ENCODE measurements at places on chromosomes 16 and 17.
A peak's percentile ranks its signal among the peaks of the same experiment; 100 is the strongest.

- DNase-seq, result no peak
Observed at GRCh38 chr16:25996052-25996451, 304.3 kb downstream of the HS3ST4 start.

- DNase-seq, result peak; percentile 88
Observed at GRCh38 chr17:44279666-44280391, 11.9 kb upstream of the SLC4A1 start.

DNA sequence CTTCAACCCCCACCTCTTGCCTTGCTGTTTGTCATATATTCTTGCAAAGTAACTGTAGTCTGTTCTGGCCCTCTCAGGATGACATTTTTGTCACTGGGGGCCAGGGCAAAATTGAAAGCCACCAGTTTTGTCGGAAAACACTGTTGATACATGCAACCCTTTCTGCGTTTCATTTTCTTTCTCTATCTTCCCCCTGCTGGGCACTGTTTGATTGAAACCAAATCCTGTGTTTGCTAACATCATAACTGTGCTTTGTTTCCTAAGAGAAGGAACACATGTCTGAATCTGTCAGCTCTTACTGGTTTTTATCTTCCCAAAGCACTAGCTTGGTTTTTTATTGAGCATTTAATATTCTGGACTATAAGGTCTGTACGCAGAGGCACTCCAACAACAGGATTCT is 11.7 kb upstream of the CPPED1 start:
- no peak for DNase-seq

DNA sequence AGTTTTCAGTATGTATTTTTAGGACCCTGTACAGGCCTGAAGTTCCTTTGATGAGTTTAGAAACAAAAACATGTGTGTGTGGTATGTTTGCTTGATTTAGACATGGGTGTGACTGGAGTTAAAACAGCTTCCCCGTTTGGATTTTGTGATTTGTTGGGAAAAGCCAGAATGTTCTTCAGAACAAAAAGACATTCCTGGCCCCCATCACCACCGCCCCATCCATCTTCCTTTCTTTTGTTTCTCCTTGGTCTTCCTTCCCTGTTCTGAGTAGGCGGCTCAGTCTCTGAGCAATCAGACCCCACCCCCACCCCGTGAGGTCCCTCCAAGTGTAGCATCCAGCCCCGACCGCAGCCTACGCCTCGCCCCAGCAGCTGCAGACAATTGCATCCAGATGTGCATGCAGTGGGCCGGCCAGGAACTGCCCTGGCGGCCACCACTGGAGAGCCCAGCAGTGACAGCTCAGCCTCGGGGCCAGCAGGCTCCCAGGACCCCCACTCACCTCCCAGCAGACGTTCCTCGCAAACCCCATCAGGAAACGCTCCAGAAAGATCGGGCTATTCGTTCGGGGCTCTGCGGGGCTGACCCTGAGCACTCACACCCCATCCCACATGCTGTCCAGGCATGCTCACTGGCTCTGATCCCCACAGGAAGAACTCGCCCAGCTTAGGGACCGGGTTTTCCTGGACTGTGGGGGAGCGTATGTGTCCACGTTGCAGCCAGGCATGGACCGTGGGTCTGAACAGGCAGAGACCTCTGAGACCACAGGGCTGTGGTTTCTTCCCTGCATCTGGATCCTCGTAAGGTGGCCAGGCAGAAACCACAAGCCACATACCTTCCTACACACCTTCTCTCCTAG is 99.8 kb upstream of the CDH5 start:
- DNase-seq, result peak; percentile 65

DNA sequence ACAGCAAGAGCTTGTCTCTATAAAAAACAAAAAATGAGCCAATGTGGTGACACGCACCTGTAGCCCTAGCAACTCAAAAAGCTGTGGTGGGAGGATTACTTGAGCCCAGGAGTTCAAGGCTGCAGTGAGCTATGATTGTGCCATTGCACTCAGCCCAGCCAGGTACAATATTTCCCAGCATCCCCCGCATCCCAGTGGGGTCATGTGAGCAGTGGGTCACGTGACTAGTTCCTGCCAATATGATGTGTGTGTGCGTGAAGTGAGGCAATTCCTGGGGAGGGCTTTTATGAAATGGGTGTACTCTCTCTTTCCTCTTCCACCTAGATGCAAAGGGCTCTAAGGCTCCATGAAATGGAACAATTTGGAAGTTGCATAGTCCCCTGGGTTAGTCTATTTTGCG is 81.3 kb downstream of the GSG1L start:
- DNase-seq, result no peak

- DNase-seq, result peak; percentile 43
Observed at GRCh38 chr17:68207651-68208253, 40.1 kb upstream of the AMZ2 start.

- peak; percentile 42 for DNase-seq
Observed at GRCh38 chr17:73595479-73595878, 48.8 kb downstream of the SDK2 start.

- no peak for DNase-seq
Observed at GRCh38 chr16:57711-58110, 4.1 kb downstream of the SNRNP25 start.

DNA sequence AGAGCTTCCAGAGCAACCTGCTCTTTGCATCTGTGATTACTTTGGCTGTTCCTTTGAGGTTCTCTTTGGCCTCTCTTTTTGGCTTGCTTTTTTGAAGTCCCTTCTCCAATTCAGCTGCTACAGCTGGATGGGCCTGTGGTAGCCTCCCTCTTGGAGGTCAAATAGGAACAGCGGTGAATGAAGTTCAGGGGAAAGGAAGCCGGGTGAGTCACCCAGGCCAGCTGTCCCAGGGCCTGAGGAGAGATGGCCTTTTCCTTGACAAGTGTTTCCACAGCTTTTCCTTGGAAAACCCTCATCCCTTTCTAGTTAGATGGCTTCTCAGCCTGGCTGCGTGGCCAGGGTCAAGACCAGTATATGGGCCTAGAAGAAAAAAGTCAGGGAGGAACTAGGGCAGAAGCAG is 103.1 kb downstream of the STX8 start:
- DNase-seq, result peak; percentile 65

DNA sequence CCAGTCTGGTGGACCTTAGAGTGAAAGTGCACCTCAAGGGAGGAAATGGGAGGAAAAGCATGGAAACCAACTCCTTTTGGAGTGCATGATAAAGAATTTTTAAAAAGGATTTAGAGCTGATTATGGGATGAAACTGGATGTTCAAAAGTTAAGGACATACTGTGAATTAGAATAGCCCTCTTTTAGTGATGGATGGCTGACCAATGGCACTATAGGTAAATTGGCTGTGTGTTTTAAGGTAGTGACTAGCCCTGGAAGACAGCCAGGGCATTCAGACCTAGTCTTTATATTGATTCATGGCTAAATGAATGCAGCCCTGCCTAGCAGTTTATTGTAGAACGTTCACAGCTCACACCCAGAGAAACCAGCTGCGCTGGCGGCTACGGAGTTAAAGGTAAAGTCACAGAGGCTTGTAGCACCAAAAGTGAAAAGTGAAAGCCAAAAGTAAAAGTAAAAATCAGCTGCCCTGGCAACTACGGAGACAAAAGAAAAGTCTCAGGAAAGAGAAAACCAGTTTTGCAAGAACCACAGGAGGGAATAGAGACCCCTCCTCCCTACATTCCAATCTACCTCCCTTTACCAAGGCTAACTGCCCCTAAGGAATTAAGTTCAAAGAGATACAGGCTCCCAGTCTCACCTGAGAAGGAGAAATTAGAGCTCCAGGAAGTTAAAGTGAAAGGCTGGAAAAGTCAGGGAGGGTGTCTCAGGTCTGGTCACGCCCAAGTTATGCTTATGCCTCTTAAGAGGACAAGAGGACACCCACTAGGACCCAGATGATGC is 21.8 kb downstream of the ACSM1 start:
- no peak for DNase-seq

DNA sequence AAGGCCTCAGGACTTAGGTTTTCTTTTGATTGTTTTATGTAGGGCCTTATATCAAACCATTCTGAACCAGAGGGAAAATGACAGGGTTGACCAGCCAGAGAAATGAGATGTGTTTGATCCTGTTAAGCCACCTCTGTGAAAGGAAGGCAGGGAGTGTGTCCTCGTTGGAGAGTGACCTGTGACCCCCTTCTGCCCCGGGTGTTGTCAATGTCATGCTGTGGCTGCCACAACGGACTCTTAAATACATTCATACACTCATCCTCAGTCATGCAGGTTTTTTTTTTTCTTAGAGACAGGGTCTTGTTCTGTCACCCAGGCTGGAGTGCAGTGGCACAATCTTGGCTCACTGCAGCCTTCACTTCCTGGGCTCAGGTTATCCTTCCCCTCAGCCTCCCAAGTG is 6.1 kb downstream of the MYCBPAP start:
- no peak for DNase-seq

DNA sequence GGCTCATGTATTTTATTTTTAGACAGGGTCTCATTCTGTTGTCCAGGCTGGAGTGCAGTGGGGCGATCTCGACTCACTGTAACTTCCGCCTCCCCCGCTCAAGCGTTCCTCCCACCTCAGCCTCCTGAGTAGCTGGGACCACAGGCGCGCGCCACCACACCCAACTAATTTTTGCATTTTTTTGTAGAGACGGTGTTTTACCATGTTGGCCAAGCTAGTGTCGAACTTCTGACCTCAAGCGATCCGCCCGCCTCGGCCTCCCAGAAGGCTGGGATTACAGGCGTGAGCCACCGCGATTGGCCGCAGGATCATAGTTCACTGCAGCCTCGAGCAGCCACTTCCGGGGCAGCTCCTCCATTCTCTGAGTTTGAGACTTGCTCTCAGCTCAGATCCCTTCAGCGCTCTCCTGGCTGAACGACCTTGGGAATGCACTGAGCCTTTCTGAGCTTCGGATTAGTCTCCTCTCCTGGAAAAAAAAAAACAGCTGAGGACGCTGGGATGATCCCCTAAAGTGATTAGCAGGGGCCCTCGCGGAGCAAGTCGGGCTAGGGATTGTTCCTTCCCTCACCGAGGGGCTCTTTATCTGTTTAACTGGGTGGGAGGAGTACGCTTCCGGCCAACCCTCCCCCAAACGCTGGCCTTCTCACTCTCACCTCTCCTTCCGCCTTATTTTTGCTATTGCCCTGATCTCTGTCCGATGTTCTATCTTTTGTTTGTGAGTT is 1.1 kb upstream of the PKMYT1 start:
- DNase-seq, result no peak

DNA sequence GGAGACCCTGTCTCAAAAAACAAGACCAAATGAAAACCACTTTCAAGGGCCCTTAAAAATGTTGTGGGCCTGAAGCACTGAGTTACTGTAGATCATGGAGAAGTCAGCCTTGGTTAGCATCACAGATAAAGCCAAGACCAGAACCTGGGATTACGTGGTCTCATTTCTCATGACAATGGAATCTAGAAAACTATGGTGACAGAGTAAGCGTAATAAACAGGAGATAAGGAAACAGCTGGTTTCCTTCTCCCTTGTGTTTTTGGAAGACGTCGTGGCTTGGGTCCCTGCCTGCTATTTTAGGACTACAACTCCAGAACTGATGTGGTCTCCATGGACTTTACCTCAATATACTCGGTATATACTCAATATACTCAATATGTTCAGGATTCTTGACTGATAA is 180.7 kb upstream of the ZFHX3 start:
- no peak for DNase-seq

DNA sequence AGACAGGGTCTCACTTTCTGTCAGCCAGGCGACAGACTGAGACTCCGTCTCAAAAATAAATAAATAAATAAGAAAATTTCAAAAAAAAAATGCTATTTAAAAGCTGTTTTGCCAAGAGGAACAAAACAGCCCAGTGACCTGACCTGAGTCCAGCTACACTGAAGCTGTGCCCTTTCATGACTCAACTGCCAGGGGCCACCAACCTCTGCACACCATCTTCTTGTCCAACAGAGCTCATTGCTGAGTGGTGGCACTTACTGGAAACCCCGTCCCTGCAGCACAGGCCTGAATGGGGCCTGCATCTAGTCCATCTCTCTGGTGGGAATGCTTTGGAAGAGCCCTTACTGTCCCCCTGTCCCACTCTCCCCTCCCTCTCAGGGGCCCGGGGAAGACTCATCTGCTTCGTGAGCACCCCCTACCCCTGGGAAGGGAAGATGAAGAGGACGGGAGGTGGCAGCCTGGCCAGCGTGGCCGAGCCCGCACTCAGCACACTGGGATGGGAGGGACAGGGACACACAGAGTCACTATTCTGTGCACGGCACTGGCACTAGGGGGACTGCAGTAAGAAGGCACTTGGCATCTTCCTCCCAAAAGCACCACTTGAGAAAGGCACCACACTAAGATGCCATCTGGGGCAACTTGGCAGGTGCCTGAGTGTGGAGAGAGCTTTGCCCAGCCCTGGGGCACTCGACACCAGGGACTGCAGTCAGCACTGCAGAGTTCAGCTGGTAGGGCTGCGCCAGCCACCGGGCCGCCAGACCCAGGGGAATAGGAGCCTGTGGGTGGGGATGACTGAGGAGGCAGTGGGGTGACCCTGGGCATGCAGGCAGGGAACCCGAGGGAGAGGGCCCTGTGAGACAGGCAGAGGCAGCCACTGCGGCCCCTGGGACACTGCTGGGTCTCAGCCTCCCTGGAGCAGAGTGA is 13.5 kb downstream of the FBXO31 start:
- no peak for DNase-seq

- no peak for DNase-seq
Observed at GRCh38 chr16:83010776-83011720, 384.3 kb downstream of the CDH13 start.

DNA sequence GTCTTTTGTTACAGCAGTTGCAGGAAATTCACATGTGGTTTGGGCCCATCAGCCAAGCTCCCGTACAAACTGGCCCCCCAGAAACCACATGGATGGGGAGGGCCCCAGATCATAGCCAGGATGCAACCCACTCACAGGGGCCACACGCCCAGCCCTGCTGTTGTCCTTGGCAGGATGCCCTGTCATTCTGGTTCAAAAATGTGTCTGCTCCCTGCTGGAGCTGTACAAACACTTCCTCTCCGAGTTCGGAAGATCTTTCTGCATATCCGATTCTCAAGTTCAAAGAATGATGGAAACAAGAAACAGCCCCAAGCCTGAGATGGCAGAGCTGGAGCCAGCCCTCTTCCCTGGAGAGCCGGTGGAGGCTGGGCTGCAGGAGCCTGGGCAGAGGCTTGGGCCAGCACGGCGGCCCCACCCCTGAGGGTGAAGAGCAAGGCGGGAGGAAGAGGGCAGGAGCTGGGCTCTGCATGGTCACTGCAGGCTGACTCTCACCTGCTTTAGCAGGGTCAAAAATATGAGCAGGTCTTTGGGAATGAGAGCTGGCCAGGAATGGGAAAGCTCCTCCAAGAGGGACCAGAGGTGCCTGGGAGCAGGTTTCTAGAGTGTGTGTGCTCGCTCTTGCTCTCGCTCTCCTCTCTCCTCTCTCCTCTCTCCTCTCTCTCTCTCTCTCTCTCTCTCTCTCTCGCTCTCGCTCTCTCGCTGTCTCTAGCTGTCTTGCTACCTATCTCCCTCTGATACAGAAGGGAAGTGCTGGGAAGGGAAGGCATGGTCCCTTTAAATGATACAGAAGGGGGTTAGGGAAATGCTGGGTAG is 34.7 kb upstream of the ENPP7 start:
- no peak for DNase-seq

DNA sequence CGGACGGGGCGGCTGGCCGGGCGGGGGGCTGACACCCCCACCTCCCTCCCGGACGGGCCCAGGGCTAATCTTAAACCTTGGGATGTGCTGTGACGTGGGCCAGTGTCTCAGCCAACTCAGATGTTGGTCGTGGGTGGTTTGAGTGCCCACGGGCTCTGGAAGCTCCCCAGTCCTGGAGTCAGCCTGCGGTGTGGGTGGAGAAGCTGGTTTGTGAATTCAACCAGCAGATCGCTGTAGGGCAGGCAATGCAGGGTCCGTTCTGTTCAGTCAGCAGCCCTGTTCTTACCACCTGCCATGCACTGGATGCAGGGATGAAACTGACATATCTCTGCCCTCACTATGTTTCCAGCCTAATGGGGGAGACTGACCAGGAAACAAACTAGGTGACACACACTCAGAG is 8.0 kb upstream of the ZNF500 start:
- DNase-seq, result no peak

All from heart left ventricle (tissue), 16 donors.